Stimulated activated CD4-positive, alpha-beta T cell treated with anti-CD3 and anti-CD28 coated beads, Interleukin-1b, Interleukin-23, amount 100 ng/mL, for 4 hours (primary cell): ENCODE measurements at places on chromosomes 6 and 20.

- DNase-seq = no peak
These were observed 13.4 kb upstream of the BTN3A3 start for GRCh38 chr6:26426691-26427450.

GRCh38 chr6:156589281-156589680 lies 187.9 kb upstream of the ARID1B start:
- DNase-seq = no peak

DNA sequence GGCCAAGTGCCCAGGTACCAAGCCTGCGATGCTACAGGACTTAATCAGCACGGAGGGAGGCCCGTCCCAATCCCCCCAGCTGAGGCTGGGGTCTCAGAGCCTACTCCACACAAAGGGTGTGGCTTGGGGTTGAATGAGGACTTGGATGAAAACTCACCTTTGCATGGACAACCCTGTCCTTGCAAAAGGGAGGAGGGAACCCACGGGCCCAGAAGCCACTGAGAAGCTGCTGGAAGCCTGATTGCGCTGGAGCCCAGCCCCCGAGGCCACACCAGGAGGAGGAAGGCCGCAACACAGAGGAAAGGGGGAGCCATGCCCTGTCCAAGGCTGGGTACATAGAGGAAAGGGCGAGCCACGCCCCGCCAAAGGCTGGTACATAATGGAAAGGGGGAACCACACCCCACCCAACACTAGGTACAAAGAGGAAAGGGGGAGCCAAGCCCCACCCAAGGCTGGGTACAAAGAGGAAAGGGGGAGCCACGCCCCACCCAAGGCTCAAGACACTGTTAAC lies 158.8 kb downstream of the DLL1 start:
- DNase-seq = no peak

DNA sequence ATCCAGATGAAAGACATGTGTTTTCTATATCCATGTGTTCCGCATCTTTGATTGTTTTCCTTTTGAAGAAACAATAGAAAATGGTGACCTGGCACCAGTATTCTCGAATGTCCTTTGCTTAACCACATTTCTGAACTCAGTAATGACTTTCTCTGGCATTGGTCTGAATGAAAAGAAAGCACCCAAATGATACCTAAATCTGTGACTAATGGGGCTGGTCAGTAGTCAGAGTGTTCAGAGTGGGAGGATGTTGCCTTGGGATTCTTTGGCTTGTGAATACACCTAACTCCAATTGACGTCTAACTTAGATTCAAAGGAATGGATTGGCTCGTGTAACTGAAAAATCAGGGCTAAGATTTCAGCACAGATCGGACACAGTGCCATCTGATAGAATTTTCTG lies 27.1 kb downstream of the PARD6B start:
- DNase-seq = no peak

DNA sequence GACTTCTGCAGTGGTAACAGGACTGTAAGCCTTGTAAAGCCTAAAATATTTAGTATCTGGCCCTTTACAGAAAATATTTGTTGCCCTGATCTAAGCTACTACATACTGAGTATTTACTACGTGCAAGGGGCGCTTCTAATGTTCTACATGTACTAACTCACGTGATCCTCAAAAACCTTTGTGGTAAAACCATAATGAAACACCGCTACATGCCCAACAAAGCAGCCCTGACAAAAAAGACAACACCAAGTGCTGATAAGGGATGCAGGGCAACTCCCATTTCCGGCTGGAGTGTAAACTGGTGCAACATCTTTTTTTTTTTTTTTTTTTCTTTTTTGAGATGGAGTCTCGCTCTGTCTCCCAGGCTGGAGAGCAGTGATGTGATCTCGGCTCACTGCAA lies 85.0 kb downstream of the SULF2 start:
- no peak for DNase-seq

DNA sequence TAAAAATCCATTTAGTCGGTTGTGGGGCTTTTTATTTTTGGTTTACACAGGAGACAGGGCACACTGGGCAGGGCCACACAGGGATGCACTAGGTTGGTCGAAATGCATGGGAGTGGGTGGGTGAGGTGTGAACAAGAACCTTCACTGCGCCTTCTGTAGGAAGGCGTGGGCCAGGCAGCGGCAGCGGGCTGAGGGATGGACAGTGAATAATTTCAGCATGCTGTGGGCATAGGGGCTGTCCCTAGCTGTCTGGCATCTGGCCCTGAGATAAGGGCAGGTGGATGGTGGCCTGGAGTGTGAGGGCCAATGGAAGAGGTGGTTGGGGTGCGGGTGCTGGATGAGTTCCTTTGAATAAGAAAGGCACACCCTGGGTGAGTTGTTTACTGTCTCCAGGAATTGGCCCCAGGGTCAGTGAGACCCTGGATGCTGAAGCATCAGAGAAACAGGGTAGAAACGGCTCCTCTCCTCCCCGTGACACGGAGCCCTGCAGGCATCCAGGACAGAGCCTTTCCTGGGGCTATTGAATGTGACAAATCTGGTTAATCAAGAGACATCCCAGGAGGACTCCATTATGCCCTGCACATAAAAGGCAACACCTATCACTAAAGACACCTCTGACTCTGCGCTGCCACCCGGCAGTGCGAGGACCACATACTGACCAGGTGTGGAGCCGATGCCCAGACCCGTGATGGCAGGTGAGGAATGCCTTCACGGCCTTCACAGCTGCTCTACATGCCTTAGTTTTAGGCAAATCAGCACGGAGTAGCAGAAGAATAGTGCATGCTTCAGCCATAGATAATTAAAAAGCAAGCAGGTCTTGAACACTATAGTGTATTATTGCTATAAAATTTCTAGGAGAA lies 123.0 kb upstream of the SNX9 start:
- DNase-seq = no peak

DNA sequence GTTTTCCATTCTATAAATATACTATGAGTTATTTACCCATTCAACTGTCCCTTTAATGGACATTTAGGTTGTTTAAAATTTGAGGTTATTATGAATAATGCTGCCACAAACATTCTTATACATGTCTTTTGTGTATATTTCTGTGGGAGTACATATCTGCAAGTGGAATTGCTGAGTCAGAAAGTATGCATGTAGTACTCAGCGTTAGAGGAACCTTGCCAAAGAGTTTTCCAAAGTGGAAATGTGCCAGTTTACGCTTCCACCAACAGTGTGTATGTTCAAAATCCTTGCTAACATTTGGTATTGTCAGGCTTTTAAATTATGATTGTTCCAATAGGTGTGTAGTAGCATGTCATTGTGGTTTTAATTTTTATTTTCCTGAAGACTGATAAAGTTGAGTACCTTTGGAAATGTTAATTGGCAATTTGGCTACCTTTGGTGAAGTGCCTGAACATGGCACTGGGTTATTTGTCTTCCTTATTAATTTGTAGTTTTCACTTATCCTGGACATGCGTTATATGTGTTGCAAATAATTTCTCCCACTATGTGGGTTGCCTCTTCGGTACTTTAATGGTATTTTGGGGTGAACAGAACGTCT lies 341.2 kb downstream of the CD83 start:
- no peak for DNase-seq

GRCh38 chr6:84013931-84014330 lies 19.6 kb upstream of the MRAP2 start:
- no peak for DNase-seq

DNA sequence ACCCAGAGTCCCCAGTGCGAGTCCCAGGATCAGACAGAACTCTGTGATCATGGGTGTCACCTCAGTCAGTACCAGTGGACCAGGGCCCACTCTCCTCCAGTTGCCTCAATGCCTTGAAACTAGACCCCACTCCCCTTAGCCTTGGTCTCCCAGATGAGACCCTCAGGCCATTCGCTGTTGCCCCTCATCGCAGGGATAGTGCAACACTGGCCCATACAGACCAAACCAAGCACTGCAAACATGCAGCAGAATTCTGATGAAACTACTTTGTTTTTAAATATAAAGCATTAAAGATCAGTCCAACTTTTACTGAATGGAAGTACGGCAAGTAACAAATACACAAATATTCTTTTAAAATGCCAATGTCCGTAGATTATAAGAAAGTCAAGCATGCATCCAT lies 101.2 kb upstream of the NT5E start:
- DNase-seq = no peak

DNA sequence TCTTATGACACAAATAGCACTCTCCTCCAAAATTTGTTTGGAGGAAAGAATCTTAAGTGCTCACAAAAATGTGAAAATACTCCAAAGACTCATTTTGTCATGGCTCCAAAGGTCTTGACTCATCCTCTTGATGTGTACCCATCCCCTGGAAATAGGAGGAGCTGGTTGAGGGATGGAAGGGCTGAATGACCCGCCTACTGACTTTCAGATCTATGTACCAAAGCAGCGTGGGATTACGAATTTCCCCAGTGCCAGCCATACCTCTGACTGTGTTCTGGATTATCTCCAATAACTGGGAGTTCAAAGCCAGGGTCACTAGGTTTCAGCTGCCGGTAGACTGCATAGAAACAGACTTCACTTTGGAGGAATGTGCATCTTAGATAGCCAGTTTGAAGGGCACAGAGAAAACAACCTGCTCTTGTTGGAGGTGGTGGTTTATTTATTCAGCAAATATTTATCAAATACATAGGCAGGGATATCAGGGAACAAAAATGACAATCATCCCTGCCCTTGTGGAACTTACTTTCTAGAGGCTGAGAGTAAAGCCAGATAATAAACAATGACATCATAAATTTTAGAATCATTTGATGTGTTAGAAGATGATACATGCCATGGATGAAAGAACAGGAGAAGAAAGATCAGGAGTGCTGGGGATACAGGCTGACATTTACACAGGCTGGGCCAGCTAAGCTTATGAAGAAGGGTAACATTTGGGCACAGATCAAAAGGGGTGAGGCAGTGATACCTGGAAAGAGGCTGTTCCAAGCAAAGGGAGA lies 246.6 kb downstream of the TBXT start:
- no peak for DNase-seq

GRCh38 chr6:44186635-44187025 lies 28.0 kb downstream of the CAPN11 start:
- no peak for DNase-seq

GRCh38 chr6:43339168-43339567 lies 30.3 kb downstream of the ZNF318 start:
- no peak for DNase-seq

DNA sequence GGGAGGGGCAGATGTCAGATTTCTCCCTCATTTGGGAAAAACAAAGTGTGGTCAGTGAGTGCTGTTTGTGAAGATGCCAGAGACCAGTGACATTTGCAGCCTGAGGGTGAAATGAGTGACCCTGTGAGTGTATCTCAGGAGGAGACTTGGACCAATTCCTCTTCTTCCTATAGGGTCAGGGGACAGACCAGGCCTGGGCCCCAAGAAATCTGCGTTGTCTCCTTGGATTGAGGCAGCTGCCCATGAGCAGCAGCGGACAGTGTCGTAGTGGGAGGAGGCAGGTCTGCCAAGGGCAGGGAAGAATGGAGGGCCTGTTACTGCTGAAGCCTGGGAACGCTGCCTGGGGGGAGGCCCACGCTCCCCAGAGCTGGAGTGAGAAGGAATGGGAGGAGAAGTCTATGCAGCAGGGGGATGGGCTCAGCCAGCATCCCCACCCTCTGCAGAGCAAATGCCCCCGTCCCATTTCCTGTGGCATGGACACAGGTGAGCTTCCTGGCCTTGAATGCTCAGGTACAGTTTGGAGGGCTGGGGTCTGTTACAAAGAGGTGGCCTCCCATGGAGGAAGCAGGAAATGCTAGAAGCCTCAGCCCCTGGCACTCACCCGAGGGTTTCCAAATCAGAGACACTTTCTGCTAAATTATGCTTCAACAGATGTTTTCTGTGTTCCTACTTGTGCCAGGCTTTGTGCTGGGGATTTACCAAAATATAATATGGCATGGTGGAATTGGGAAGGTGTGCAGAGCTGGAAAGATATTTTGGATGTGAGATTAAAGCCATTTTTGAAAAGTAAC lies 29.8 kb downstream of the DAAM2 start:
- DNase-seq = no peak

DNA sequence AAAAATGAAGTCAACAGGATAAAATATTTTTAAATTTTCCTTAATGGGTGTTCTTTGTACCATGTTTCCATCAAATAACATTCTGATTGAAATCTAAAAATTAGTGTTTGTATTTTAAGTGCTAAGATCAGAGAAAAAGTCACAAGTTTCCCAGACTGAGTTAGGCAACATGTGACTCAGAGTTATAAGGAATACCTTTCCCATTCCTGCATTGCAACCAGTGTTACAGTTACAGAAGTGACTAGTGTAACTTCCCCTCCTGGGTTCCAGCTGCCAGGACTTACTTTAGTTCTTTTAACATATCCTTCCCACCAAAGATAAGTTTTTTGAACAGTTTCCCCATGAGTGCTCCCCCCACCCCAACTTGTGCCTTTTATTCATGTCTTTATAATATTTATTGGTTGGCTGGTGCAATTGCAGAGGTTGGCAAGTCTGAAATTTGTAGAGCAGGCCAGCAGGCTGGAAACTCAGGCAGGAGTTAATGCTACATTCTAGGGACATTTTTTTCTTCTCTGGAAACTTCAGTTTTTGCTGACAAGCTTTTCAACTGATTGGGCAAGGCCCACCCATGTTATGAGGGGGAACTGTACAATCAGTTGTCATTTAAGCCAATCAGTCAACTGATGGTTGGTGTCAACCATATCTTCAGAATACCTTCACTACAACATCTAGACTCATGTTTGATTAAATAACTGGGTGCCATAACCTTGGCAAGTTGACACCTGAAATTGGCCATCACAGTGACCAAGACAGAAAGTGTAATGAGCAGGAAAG lies 22.9 kb upstream of the ESR1 start:
- no peak for DNase-seq

- DNase-seq = no peak
These were observed 2.4 kb upstream of the CCR6 start for GRCh38 chr6:167120583-167120903.
